ENCODE measurements at places on chromosomes 12 and 14.

GRCh38 chr12:109983432-109984142 lies 12.6 kb downstream of the GIT2 start:
- DNase-seq = no peak

- no peak for DNase-seq
Measured at GRCh38 chr12:32516230-32516629, 116.9 kb downstream of the FGD4 start.

DNA sequence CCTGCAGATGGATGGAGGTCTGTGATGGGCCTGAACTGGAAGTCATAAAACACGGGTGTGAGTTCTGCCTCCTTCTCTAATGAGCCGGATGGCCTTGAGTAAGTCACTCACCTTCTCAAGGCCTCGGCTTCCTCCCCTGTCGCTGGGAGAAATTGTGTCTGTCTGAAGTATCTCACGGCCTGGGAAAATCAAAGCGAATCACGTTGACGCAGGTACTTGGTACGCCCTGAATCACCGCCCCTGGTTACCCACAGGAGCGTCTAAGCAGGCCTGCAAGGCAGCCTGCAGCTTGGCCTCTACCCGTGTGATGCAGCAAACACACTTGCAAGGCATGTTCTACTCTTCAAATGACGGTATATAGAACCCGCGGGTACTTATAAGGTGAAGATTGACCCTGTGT lies 28.1 kb upstream of the CD9 start:
- no peak for DNase-seq

DNA sequence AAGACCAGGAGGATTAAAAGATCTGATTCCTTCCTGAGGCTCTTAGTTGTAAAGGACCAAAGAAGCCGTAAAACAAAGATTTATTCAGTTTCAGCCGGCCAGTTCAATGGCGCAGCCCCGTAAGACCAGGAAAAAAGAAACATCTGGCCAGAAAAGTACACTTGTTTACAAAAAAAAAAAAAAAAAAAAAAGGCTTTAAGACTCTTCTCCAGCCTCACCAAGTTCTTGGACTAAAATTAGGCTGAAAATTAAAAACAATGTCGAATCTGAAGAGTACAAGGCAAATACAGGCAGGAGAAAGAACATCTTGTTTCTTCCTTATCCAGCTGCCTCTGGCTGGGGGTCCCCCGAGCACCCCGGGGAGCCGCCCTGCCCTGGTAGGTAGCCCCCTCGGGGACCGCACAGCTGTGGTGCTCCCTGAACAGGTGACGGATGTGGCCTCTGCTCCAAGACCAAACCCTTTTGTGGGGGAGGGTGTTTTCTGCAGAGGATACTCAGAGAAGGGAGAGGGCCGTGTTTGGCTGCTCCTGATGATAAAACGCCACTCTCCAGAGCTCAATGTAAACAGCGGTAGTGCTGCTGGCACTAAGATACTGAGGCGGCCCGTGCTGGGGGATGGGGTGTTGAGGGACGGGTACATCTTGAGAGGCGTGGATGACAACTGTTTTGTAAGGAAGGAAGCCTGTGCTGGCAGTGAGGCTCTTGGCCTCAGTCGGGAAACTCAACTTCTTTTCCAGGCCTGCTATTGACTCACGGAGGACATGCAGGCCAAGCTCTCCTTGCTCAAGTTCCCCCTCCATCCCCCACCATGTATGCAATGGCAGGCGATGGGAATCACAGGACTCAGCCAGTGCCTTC lies 201.0 kb upstream of the DIO3 start:
- DNase-seq = no peak
